Activated CD8-positive, alpha-beta memory T cell treated with anti-CD3 and anti-CD28 coated beads for 1 hour (primary cell): ENCODE measurements at places on chromosomes 11 and 22.

DNA sequence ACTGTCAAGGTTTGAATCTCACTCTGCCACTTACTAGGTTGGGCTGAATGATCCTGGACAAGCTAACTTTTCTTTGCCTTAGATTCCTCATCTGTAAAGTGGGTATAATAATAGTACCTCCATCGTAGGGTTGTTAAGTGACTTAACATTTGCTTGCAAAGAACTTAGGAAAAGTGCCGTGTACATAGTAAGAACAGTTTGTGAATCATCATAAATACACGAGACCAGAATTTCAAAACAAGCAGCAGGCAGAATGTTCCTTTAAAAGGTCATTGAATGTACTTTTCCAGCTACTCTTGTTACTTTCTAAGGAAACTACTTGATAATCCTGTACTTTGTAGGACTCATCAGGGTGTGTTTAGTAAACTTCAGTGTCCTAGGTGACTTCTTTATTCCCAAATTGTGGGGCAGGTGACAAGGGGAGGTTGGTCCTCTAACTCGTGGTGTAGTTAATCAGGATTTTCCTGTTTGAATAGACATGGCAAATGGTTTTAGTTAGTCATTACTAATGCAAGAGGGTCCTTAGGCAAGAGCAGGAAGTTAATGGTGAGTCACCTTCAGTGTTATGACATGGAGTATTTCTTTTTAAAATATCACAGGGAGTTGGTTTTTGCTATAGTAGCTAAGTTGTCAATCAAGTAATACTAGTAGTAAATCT is 67.9 kb downstream of the YAP1 start:
- no peak for DNase-seq

DNA sequence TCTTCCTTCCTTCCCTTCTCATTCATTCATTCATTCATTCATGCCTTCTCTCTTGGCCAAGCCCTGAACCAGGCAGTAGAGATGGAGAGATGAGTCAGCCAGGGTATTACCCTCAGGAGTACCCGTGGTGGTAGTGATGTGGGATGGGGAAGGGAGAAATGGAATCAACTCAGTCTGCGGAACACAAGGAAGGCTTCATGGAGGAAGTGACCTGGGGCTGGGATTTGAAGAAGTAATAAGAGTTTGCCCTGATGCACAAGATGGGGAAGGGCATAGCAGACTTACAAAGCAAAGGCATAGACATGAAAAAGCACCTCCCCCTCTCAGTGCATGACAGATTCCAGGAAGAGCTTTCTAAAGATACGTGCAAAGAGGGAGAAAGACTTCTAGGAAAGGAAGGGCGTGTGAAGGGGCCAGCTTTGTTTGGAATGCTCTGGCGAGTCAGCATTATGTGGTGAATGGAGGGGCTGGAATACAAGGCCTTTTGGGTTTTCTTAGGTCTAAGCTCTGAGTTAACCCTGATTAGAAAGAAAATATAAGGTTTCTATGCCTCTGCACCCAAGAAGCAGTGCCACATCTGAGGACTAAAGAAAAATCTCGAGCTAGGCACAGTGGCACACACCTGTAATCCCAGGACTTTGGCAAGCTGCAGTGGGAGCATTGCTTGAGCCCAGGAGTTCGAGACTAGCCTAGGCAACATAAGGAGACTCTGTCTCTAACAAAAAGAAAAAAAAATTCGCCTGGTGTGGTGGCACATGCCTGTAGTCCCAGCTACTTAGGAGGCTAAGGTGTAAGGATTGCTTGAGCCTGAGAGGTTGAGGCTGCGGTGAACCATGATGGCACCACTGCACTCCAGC is 36.4 kb upstream of the ACER3 start:
- no peak for DNase-seq

- DNase-seq: peak; percentile 73
Measured at GRCh38 chr11:126284829-126285228, 1.9 kb downstream of the TIRAP start.

- DNase-seq: no peak
Measured at GRCh38 chr22:42152661-42153270, 22.2 kb upstream of the CYP2D6 start.

DNA sequence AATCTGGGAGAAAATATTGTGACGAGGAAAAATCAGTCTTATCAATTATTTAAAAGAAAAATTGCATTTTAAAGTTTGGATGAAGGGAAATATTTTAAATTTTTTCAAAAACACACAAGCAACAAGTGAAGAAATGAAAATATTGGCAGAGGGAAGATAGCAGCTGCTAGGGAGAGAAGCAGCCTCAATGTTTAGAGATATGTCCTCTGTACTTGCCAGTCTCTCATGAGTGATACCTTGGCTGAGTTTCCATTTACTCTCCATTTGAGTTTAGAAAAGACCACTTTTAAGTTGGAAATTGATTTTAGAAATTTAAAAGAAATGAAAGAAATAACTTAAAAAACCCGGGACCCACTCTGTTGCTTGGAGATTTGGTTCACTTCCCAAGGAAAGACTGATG is 88.6 kb upstream of the DBX1 start:
- DNase-seq: no peak

GRCh38 chr11:87320123-87320522 is 282.4 kb downstream of the TMEM135 start:
- DNase-seq: no peak

DNA sequence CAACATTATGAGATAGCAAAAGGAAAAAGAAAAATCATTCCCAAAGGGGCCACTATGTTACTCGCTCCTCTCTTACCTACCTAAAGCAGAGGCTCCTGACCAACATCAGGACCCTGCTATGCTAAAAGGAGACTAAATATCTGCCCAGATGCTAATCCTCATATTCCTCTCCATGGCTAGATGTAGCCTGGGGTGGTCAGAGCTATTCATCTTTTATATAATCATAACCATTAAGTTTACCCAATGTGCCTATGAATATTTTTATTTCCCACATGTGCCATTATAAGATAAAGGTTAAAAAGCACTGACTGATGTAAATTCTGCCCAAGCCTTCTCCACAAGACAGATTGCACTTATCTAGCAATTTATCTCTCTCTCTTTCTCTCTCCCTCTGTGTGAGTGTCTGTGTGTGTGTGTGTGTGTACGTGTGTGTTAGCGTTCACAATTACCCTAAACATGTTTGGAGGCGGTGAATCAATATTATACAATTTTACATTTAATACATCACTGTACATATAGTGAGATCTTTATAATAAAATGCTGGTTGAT is 41.2 kb upstream of the ANO5 start:
- no peak for DNase-seq

GRCh38 chr11:28808771-28809170 is 700.6 kb downstream of the METTL15 start:
- no peak for DNase-seq

GRCh38 chr22:39381009-39381755 is 18.4 kb upstream of the TAB1 start:
- no peak for DNase-seq

DNA sequence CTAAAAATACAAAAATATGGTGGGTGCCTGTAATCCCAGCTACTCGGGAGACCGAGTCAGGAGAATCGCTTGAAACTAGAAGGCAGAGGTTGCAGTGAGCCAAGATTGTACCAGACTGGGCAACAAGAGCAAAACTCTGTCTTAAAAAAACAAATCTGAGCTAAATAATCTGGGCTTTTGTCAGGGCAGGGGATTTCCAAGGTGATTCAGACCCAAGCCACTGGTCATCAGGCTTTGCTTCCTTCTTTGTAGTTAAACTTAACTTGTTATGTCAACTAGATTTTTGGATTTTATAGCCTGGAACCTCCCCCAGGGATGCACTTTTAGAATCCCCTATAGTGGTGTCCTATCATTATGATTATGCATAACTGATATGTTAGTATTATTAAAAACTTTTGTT is 27.0 kb upstream of the SLC22A8 start:
- no peak for DNase-seq

DNA sequence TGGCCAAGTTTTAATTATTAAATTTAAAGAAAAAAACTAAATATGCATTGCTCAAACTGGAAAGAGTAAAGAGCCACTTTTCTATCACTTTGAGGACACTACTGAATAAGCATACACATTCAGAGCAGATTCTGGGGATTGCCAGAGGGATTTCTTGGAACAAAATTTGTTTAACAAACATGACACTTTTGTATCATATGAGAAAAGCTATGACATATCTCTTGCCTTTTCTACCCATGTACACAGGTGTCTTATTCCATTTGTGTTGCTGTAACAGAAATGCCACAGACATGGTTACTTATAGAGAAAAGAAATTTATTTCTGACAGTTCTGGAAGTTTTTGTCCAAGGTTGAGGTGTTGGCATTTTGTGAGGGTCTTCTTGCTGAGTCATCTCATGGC is 13.5 kb upstream of the USP28 start:
- no peak for DNase-seq

GRCh38 chr11:84794663-84795443 is 832.3 kb downstream of the DLG2 start:
- no peak for DNase-seq

DNA sequence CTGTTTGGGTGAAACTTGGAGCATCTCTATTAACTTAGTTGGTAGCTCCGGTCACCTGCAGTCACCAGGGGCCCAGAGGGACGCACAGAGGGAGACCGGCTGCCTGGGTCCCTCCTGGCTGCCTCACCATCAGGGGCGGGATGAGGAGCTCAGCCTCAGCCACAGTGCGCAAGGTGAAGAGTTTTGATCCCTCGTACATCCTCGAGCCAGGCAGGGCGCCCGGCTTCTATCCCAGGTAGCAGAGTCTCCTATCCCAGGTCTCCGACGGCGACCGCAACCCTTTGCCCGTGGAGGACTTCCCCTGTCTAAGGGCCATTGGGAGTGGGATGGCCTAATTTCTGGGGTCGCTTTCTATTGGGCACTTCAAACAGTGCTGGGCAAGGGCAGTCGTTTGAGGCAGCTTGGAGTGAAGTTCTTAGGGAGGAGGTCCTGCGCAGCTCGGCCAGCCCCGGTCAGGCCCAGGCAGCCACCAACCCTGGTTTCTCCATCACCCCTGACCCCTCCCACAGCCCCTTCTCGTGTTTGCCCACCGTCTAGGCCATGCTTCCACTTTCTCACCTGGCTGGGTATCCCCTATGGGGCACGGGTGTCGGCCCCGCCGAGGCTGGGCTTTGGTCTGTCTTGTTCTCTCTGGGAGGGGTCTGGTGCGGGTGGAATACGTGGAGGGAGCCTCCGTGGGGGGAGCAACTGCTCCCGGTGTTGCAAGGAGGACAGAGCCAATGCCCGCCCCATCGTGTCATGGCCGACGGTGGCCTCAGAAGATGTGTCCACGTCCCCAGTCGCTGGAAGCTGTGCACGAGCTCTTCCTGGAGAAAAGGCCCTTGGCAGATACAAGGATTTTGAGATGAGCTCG is 3.6 kb upstream of the MRGPRG start:
- no peak for DNase-seq

DNA sequence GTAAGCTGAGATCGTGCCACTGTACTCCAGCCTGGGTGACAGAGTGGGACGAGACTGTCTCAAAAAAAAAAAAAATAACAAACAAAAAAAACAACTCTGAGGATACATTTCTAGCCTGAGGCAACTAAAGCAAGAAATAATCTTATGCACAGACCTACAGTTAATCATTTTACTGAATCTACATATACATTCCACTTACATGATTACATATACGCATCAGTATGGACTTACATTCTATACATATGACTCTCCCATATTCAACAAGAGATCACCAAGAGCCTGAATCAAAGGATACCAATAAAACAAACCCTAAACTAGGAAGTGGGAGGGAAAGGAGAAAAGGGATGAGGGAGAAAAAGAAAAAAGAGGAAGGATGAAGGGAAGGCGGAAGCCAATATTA is 1.1 kb downstream of the ALG8 start:
- DNase-seq: no peak

- DNase-seq: no peak
Measured at GRCh38 chr22:37731804-37732471, 35.1 kb downstream of the TRIOBP start.

- DNase-seq: no peak
Measured at GRCh38 chr11:92500453-92500852, 275.8 kb downstream of the FAT3 start.

- no peak for DNase-seq
Measured at GRCh38 chr11:125720781-125721180, 25.3 kb upstream of the PATE1 start.

DNA sequence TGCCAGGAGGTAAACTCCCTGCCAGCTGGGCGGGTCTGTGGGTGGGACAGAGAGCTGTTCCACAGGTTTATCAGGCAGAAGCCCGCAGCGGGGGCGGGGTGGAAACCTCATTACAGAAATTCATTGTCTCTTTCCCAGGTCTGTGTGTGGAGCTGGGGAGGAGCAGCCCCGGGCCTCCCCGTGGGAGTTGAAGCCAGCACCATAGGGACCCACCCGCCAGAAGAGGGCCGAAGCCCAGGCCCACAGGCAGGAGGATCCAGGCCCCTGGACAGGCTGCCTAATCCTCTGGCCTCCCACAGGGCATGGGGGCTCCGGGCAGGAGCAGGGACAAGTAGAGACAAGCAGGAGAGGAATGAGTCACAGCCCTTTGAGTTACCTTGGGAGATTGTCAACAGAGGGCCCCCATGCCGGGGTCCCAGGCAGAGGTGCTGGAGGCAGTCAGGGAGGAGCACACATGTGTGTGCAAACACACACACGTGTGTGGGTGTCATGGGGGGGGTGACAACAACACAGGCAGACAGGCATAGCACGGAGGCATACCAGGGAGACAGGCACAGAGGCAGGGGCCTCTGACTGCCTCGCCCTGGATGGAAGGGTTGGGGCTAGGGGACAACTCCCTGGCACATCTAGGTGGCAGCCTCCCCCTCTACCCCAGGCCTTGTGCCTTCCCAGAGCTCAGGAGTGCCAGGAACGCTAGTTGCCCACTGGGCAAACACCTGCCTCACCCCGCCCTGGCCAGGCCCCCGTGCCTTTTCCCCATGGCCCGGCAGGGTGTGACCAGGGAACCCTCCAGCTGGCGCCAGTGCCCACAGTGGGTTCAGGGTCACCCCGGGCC is 1.4 kb downstream of the CDC42BPG start:
- DNase-seq: no peak

DNA sequence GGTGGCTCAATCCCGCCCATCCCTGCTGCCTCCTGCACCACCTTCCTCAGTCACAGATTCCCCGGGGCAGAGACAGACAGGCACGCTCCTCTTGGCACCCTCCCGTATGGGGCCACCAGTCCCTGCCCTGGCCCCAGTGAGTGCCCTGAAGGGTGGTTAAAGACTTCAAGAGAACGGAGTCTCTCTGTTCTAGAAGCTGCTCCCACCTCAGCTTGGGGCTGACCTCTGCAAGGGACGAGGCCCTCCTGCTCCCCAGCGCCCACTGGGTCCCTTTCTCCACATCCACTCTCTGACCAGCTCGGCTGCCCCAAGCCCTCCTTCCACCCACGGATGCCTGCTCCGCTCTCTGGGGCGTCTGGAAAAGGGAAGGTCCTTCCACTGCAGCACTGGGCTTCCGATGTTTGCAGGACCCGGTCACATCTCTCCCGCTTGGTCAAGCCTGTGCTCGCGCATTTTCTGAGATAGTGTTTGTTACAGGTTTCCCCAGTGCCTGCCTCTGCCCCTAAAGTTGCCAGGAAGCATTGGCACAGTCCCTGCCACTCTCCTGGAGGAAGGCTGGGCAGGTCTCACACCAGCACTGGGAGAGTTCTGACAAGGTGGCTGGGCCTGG is 1487.9 kb downstream of the TBC1D22A start:
- no peak for DNase-seq

- no peak for DNase-seq
Measured at GRCh38 chr11:32375826-32376225, 59.5 kb downstream of the WT1 start.

GRCh38 chr22:46951350-46951749 is 188.9 kb downstream of the TBC1D22A start:
- DNase-seq: no peak

- no peak for DNase-seq
Measured at GRCh38 chr11:66432597-66432996, 6.1 kb downstream of the MRPL11 start.

- no peak for DNase-seq
Measured at GRCh38 chr22:26023104-26023775, 146.0 kb upstream of the SEZ6L start.

- DNase-seq: no peak
Measured at GRCh38 chr11:133251841-133252240, 280.5 kb downstream of the OPCML start.
